ENCODE measurements at places on chromosomes 3 and 15. TPM values are rescaled to one million over a fixed set of nuclear protein-coding genes. Genes with fewer than 3 reads are reported as not detected.

The CKMT1B gene
- not detected for total RNA-seq

The MYZAP gene
- total RNA-seq, result 0.07 TPM

The PRSS50 gene
- not detected for total RNA-seq

The STAB1 gene
- 0.59 TPM for total RNA-seq

The SUSD5 gene
- total RNA-seq, result 8.4 TPM

The FSIP1 gene
- total RNA-seq, result 1.6 TPM

The SLC6A1 gene
- 0.10 TPM for total RNA-seq

The CAMP gene
- total RNA-seq, result not detected

The ARL6IP5 gene
- 126 TPM for total RNA-seq

The PLSCR5 gene
- not detected for total RNA-seq

The SERPINI2 gene
- total RNA-seq, result not detected

The CPN2 gene
- total RNA-seq, result not detected

The SCAMP5 gene
- 1.6 TPM for total RNA-seq

The WNT7A gene
- not detected for total RNA-seq

The CLDN16 gene
- 0.30 TPM for total RNA-seq

The ARGFX gene
- total RNA-seq, result not detected

The ZKSCAN7 gene
- total RNA-seq, result 4.8 TPM

The RTP3 gene
- total RNA-seq, result not detected

The OR5K2 gene
- total RNA-seq, result not detected

The CCR9 gene
- total RNA-seq, result not detected

The ZNF501 gene
- 3.0 TPM for total RNA-seq

The FSTL1 gene
- 1,906 TPM for total RNA-seq

The PEX5L gene
- 5.6 TPM for total RNA-seq

The SPPL2A gene
- 135 TPM for total RNA-seq

The CYFIP1 gene
- 126 TPM for total RNA-seq

The C3orf20 gene
- total RNA-seq, result under 0.01 TPM

The ABHD10 gene
- total RNA-seq, result 40.6 TPM

The FES gene
- total RNA-seq, result 17.4 TPM

The TRIM42 gene
- total RNA-seq, result not detected

The TLR9 gene
- total RNA-seq, result 0.23 TPM

The SUCNR1 gene
- 51.2 TPM for total RNA-seq

The ZBED2 gene
- not detected for total RNA-seq

The INSYN1 gene
- total RNA-seq, result 3.3 TPM

The GP9 gene
- not detected for total RNA-seq

The EPB42 gene
- 0.23 TPM for total RNA-seq

The PPP1R14D gene
- not detected for total RNA-seq

The XIRP1 gene
- total RNA-seq, result 0.07 TPM
